ENCODE measurements at places on chromosomes 13 and 19.

DNA sequence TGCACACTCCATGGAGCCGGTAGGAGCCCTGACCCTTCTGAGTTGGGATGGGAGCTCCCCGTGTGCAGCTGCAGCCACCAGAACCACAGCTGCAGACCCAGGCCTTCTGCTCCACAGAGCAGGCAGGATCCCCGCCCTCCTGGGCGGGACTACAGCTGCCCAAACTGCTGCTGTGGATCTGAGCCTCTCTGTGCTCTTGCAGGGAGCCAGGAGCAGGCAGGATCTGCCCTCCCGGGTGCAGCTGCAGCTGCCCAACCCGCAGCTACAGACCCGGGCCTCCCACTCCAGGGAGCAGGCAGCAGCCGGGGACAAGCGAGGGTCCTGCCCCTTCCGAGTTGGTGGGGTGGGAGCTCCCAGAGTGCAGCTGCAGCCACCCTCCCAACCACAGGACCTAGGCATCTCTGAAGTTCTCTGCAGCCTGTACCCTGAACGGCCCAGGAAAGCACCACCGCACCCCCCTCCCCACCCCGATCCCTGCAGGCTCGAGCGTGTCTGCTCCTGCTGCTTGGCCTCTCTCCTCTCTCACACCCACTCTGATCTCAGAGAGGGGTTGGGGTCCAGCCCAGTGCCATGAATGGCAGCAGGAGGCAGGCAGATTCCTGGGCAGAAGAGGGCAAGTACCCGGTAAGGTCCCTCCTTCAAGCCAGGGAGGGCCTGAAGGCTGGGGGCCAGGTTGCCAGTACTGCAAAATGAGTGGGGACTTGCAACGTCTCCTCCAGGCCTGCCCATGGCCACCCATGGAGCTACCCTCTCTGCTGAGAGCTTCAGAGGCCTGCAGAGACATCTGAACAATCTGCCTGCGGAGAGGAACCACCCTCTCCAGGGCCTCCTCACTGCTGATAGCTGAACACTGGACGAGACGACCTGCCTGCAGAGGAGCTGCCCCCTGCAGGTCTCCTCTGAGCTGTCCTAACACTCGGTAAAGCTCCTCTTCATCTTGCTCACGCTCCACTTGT is 16.4 kb upstream of the EMP3 start:
- DNase-seq, result peak; percentile 66

- DNase-seq, result no peak
Measured at GRCh38 chr13:84553227-84553626, 671.0 kb upstream of the SLITRK1 start.

- no peak for DNase-seq
Measured at GRCh38 chr19:6680141-6680540, 10.2 kb upstream of the TNFSF14 start.

DNA sequence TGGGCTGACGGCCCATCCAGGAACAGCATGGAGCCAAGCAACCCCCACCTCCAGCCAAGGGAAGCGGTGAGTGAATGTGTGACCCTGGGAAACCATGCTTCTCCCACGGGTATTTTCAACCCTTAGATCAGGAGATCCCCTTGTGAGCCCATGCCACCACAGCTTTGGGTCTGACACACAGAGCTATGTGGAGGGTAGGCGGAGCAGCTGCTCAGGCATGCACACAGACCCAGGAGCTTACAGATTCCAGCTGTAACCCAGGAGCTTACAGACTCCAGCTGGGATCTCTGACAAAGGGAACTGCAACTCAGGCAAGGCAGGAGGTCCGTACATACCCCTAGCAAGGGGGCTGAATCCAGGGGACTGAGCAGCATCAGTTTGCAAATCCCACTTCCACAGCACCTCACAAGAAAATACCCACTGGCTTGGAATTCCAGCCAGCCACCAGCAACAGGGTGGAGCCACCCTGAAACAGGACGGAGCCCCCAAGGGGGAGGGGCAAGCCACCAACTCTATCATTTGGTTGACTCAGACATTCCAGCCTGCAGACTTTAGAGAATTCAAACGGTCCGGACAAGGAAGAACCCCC is 40.8 kb upstream of the RFXAP start:
- peak; percentile 55 for DNase-seq

GRCh38 chr19:16477311-16477710 is 5.5 kb upstream of the EPS15L1 start:
- DNase-seq, result no peak

Measured in hepatocyte (in vitro differentiated cells).